Stimulated activated CD4-positive, alpha-beta T cell treated with anti-CD3 and anti-CD28 coated beads, Interleukin-4, amount 100 ng/mL, for 1 hour (primary cell): ENCODE measurements at places on chromosomes 4 and X.

GRCh38 chr4:65645185-65645584, 25.1 kb downstream of the EPHA5 start:
- DNase-seq, result no peak

DNA sequence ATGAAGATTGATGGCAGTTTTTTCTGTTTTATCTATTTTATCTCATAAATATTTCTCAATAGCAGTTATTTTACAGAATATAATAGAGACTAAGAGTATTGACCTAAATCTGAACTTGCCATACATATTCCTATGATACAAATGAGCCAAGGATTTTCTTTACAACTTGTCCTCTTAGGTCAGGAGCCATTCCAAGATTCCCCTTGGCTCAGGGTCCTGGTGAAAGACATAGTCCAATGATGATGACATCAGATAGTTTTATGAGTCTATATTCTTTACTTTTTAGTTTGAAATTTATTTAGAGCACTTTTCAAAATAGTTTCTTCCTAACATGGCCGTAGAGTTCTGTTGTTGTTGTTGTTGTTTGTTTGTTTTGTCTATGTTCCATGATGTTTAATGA, 869.1 kb upstream of the GRID2 start:
- DNase-seq, result no peak

GRCh38 chr4:128823025-128823661, 13.6 kb downstream of the JADE1 start:
- no peak for DNase-seq

GRCh38 chrX:52262195-52262546, 77.5 kb downstream of the MAGED4 start:
- no peak for DNase-seq

GRCh38 chrX:12443534-12444098, 305.3 kb downstream of the FRMPD4 start:
- DNase-seq, result no peak

- no peak for DNase-seq
Observed at GRCh38 chr4:3700736-3701135, 65.4 kb upstream of the ADRA2C start.

DNA sequence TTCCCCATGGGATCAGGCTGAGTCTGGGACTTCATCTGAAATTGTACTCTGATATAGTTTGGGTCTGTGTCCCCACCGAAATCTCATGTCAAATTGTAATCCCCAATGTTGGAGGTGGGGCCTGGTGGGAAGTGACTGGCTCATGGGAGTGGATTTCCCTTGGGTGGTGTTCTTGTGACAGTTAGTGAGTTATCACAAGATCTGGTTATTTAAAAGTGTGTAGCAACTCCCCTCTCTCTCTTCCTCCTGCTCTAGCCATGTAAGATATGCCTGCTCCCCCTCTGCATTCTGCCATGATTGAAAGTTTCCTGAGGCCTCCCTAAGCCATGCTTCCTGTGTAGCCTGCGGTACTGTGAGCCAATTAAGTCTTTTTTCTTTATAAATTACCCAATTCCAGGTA, 61.0 kb downstream of the RASGEF1B start:
- DNase-seq, result no peak

DNA sequence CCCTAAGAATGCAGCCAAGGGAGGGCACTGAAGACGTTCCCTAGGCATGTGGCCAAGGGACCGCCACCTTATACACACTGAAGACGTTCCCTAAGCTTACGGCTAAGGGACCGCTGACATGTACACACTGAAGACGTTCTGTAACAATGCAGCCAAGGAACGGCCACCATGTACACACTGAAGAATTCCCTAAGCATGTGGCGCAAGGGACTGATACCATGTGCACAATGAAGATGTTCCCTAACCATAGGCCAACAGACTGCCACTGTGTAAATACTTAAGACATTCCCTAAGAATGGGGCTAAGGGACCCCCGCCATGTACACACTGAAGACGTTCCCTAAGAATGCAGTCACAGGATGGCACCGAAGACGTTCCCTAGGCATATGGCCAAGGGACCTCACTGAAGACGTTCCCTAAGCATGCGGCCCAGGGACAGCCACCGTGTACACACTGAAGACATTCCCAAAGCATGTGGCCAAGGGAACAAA, 36.1 kb downstream of the DHRSX start:
- no peak for DNase-seq

DNA sequence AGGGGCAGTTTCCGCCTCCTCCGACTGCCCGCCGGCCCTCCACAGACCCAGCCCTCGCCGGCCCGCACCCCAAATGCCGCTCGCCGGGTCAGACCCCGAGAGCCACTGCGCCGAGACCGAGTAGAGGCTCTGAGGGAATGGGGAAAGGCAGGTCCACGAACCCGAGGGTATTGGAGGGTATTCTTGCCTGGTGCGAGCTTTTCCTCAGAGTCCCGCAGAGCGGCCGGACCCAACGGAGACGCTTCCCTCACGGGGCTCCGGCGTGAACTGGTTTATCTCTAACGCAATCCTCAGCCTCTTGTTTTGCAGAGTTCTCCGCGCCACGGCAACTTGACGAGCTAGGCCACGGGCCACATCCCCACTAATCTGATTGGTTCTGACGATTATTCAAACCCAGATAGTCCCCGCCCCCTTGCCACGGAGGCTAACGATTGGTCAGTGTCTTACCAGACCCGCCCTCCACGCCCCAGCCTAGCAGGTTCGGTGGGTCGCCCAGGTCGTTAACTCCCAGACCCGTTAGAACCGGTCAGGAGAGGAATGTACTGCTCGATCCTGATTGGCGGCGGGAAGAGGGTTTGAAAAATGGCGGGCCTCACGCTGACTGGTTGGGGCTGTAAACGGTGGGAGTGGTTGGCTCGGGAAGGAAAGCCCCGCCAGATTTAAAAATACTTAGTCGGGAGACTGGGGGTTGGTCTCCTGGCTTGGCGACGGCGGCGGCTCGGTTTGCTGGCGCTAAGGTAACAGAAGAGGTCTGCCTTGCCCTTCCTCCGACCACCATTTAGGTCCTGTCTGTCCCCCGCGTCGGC, at the start of gene HMGB2:
TSS of gene HMGB2 (minus strand) at position 274 of the 806 bp plus-strand sequence. CDS start 709 bp downstream, outside the sequence.
- peak; percentile 100 for DNase-seq

DNA sequence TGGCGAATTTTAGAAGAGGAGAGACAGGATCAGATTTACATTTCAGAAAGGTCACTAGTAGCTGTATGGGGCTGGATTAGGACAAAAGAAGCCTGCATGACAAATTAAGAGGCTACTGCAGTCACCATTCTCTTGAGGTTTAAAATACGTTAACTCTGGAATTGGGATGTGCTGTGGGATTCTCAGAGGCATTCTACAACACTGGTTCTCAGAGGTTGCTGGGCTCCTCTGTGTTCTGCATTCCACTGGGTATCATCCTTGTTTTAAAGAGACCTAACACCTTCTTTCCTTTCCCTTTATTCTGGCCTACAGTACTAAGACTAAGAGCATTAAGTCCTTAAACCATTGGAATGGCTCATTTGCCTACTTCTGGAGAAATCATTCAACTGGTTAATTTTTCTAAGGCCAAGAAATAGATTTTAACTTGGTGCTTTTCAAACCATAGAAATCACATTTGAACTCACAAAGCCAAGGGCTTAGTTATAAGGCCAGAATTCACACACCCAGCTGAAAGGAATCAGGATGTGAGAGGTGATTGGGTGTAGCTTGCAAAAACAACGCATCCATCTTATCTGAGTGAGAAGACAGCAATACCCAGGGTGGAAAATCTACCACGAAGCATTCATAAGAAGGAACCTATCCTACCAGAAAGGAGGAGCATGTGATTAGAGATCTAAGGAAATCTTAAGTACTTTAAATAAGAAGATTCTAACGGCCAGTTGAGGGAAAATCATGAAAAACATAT, 116.6 kb downstream of the SHISA3 start:
- no peak for DNase-seq

DNA sequence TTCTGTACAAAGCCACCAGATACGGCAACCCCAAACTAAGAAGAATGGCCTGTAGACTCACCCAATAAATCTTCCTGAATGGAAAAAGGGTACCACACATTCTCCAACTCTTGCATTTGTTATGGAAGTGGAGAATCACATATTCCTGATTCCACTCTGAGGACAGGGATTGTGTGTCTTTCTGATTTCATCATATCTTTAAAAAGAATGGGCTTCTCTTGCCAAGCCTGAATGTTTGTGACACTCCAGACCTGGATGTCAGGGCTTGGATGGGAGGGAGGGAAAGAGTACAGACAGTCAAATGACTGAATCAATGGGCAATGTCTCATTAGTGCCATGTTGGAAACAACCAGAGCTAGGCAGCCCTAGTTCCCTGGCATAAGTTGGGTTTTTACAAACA, 77.4 kb downstream of the PLAC1 start:
- DNase-seq, result no peak

GRCh38 chrX:10471418-10471817, 149.0 kb downstream of the MID1 start:
- no peak for DNase-seq

GRCh38 chrX:16993791-16994318, 47.4 kb downstream of the REPS2 start:
- DNase-seq, result no peak

GRCh38 chr4:38131371-38132091, 171.3 kb downstream of the PTTG2 start:
- peak; percentile 66 for DNase-seq

GRCh38 chrX:9586992-9587392, 122.1 kb downstream of the TBL1X start:
- DNase-seq, result no peak

DNA sequence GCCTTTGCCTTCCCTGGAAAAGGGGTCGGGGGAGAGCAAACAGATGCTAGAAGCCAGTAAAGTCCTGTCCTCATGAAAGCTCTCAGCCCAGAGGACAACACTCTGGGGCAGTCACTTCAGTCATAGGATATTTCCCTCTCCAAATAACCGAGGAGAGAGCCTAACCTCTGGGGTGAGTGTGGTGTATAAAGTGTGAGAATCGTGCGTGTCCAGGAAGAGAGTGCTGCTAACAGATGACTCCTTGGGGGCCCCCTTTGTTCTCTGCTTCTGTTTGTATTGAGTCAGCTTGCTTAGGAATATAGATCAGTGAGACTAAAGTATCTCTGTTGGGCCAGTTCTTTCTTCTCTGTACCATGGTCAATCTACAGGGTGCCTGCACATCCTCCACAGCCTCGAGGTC, 247.2 kb downstream of the PALLD start:
- DNase-seq, result no peak

GRCh38 chrX:80138938-80139337, 124.4 kb downstream of the TBX22 start:
- DNase-seq, result no peak

DNA sequence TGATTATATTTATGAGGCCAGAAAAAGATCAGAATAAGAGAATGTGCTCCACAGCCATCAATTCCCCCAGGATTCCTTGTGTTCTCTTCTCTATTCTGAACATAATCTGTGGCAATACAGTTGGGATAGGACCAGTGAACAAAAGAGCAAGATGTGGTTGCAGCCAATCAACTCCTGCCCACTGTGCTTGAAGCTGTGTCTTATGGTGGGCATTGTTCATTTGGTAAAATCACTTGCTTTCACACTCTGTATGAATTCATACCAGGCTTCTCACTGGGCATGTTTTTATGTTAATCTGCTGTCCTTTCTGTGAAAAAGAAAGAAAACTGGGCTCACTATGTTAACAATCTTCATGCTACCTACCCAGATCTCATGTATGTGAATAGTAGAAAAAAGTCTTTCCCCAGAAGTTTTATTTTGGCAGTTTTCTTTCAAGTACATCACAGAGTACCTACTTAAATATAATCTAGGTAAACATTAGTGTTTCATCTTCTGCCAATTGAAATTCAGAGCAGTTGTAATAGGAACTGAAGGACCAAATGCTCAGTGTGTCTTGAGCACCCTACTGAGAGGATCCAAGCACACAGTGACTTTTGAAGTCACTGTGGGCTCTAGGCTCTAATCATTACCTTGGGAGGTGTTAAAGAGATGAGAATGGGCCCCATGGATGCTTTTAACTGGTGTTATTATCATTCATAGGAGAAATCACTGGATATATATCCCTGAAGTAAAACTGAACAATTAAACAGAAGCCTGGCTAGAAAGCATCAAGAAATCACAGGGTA, 429.2 kb upstream of the TRAM1L1 start:
- no peak for DNase-seq

DNA sequence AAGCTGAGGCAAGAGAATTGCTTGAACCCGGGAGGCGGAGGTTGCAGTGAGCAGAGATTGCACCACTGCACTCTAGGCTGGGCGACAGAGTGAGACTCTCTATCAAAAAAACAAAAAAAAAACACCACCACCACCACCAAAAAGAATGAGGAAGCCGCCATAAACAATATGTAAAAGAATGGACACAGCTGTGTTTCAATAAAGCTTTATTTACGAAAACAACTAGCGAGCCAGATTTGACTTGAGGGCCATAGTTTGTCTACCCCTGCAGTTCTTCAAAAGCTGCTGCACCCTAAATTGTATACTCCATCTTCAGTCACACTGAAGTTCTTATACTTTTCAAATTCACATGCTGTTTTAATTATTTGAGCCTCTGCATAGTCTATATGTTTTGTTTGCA, 306.5 kb upstream of the KLF3 start:
- DNase-seq, result no peak

- no peak for DNase-seq
Observed at GRCh38 chr4:160450876-160451275, 1348.0 kb downstream of the RAPGEF2 start.

DNA sequence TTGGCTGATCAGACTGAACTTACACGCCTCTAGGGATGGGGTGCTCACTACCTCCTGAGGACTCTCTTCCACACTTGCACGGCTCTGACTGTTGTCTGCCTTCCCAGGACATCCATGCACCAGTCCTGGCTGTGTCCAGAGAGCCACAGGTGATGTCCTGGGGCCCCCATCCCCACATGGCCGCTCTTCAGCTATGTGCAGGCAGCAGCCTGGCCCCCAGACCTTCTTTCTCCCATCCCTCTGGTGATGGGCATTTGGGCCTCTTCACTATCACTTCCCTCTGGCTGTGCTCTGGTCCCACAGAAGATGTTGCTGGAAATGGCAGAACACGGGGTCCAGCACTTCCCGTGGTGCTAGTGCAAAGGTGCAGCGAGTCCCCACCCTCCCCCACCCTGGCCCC, 40.9 kb upstream of the HMX1 start:
- no peak for DNase-seq

DNA sequence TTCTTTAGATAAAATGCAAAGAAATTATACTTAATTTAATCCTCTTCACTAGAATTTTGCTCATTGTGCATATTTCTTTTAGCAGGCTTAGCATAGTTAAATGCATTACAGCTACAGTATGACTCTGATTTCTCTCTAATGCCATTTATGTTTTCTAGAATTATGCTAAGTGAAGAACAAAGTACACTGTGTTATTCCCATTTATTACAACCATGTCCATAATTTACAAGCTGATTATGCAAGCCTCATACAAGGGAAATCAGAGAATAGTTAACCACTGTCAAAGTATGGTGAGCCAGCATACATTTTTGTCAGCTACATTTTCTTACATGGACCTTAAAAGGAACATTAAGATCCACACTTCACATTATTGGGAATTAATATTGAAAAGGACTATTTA, 99.1 kb downstream of the MAB21L2 start:
- DNase-seq, result no peak
